Karpas-422 (cell line): ENCODE measurements at places on chromosomes 1 and 21. TPM values are rescaled to one million over a fixed set of nuclear protein-coding genes. Genes with fewer than 3 reads are reported as not detected.
A peak's percentile ranks its signal among the peaks of the same experiment; 100 is the strongest.

LENEP gene
- 2.6 TPM in 1 of 2 replicates, not detected in the other for total RNA-seq

IL6R gene
- 0.04 TPM in 1 of 2 replicates, not detected in the other for total RNA-seq

MATN1 gene
- total RNA-seq: 0.19 and 1.2 TPM in 2 replicates

FOXD2 gene
- total RNA-seq: 0.07 and 0.51 TPM in 2 replicates

SPRR5 gene
- total RNA-seq: not detected in 2 replicates

CCDC24 gene
- total RNA-seq: 28.1 and 34.7 TPM in 2 replicates

KIAA0040 gene
- 48.5 and 86.6 TPM in 2 replicates for total RNA-seq

- DNase-seq: no peak
Observed at GRCh38 chr1:204736836-204737235, 51.3 kb upstream of the LRRN2 start.

GRCh38 chr1:13990939-13991338, 291.0 kb downstream of the PRDM2 start:
- no peak for DNase-seq

DNA sequence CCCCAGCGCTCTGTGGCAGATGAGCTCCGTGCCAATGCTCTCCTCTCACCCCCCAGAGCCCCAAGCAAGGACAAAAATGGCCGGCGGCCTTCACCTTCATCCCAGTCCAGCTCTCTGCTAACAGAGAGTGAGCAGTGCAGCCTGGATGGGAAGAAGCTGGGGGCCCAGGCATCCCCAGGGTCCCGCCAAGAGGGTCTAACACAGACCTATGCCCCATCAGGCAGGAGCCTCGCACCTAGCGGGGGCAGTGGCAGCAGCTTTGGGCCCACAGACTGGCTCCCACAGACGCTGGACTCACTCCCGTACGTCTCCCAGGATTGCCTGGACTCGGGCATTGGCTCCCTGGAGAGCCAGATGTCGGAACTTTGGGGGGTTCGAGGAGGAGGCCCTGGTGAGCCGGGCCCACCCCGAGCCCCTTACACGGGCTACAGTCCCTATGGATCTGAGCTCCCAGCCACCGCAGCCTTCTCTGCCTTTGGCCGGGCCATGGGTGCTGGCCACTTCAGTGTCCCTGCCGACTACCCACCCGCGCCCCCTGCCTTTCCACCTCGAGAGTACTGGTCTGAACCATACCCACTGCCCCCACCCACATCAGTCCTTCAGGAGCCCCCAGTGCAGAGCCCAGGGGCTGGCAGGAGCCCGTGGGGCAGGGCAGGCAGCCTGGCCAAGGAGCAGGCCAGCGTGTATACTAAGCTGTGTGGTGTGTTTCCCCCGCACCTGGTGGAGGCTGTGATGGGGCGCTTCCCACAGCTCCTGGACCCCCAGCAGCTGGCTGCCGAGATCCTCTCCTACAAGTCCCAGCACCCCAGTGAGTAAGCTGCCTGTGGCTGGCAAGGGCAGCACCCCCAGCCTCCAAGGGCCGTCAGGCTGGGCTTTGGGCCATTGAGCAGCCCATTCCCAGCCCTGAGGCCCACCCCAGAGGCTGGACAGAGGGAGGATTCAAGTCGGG, 8.7 kb downstream of the ZC3H12A start:
- DNase-seq: no peak

GRCh38 chr21:44767834-44768831, 33.5 kb downstream of the UBE2G2 start:
- no peak for DNase-seq

DNA sequence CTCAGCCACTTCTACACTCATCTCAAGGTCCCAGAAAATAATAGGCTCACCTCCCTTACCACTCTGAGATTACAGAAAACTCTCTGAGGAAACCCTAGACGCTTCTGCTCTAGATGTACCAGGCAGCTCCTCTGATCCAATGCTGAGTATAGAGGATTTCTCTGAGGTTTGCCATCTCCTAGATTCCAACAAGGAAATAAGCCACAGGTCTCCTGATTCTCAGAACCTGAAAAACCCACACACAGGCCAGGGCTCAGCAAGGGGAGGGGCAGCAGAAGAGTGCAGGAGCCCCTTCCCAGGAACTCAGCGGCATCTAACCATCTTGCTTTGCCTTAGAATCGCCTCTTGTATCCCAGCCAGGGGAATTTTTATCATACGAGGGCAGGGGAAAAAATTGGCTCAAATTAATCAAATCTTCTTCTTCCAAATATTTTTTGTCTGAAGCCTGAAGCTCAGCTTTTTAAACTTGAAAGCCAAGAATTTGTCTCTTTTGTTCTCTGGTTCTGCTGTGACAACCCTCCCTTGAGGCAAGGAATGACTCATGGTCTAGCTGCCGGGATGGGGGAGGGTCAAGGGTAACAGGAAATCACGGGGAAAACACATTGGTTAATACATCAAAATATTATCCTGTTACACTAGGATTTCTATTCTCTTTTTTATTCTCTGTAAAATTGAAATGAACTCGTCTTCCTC, 30.8 kb downstream of the GORAB start:
- DNase-seq: no peak

DNA sequence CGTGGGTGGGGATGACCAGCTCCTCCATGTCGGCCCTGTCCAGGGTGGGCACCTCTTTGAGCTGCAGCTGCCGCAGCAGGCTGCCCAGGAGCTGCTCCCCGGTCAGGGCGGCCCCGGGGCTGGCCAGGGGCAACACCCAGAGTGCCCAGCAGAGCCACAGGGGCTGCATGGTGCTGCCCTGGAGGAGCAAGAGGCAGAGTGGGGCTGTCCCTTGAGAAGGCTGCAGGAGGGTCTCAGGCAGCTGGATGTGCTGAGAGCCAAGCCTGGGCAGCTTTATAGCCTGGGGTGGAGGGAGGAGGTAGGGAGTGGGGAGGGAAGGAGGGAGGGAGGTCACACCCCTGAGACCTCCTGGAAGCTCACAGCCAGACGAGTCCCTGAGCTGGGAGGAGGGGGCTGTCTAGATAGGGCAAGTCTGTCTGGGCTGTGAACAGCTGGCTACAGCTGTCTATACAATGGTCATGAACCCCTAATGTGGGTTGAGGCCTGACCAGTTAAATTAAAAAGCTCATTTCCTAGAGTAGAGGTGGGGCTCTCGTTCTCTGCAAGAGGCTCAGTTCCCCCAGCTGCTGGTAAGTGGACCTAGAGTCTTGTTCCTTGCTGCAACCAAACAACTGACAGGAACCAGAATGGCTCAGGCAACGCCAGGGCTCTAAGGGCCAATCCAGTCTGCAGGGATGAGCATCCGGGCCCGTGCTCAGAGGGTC, at the start of gene LEFTY1:
LEFTY1 (minus strand) TSS at position 249 of the 704 bp plus-strand sequence; CDS start at position 169, 80 bp downstream.
- DNase-seq: no peak

- no peak for DNase-seq
Observed at GRCh38 chr21:37204580-37204979, 62.6 kb downstream of the VPS26C start.

DNA sequence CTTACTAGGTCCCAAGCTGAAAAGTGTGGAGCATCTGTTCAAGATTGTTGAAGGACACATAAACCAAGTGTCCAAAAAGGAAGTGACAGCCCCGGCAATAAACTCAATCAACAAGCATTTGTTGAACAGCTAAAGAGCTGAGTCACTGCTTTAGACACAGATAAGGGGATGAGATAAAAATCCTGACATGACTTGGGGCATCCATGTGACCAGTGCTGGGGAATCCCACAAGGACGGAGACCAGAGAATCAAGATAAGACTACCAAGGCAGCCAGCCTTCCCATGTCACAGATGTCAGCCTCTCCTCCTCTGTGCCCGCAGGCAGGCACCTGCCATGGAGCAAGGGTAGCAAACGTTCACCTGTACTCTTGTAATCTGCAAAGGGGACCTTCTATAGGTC, 118.6 kb upstream of the KAZN start:
- no peak for DNase-seq

GRCh38 chr1:167533851-167534300, 15.5 kb upstream of the CD247 start:
- peak; percentile 85 for DNase-seq

- no peak for DNase-seq
Observed at GRCh38 chr1:244102468-244102867, 51.4 kb downstream of the ZBTB18 start.

- DNase-seq: no peak
Observed at GRCh38 chr1:205073511-205073910, 10.7 kb downstream of the TMEM81 start.

GRCh38 chr1:231121533-231121932, 40.3 kb upstream of the TRIM67 start:
- no peak for DNase-seq
